ENCODE measurements at places on chromosomes 5 and 9. TPM values are rescaled to one million over a fixed set of nuclear protein-coding genes. Genes with fewer than 3 reads are reported as not detected.

DNA sequence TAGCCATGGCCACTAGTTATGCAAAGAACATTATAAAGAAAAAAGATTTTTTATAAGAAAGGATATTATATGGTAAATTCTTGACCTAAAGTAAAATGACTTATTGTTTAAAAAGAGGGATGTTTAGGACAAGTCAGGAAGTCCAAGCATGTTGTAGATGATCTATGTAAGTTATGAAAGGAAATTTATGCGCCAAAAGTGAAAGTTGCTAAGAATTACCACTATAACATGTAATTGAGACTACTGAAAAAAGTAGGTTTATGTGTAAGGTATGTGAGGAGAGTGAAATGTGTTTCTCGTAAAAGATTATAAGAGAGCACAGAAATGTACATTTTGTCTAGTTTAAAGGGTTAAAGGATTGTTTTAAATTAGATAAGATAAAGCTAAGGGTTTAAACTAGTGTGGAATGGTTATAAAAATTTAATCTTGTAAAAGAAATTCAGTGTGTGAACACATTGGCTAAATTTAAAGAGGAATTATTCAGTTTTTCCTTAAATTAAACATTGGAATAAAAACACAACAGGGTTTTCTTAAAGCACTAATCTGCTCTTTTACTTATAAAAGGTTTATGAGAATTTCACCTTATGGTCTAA lies 1100.4 kb upstream of the EDIL3 start:
- H3K36me3 ChIP-seq, result no peaks in the 10 kb centered on the region
- no peak overlapping the region for H3K27ac ChIP-seq
- no peak overlapping the region for H3K4me3 ChIP-seq

DNA sequence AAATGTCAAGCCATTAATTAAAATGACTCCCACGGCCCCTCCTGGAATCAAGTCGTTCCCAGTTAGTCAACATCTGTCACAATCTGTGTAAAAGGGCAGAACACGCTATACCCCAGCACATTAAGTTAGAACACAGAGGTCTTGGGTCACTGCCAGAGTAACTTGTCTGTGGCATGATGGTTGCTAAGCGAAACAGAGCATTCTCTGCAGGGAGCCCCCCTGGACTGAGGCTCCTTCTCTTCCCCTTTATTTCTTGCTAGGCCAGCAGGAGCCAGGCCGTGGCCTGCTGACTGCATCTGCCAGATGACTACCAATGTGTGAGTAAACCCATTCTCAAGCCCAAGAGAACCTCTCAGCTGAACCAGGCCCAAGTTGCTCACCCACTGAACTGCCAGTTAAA lies 51.9 kb upstream of the ZBED3 start:
- H3K4me1 ChIP-seq, result no peaks in the 10 kb centered on the region
- H3K4me3 ChIP-seq, result no peak overlapping the region

DNA sequence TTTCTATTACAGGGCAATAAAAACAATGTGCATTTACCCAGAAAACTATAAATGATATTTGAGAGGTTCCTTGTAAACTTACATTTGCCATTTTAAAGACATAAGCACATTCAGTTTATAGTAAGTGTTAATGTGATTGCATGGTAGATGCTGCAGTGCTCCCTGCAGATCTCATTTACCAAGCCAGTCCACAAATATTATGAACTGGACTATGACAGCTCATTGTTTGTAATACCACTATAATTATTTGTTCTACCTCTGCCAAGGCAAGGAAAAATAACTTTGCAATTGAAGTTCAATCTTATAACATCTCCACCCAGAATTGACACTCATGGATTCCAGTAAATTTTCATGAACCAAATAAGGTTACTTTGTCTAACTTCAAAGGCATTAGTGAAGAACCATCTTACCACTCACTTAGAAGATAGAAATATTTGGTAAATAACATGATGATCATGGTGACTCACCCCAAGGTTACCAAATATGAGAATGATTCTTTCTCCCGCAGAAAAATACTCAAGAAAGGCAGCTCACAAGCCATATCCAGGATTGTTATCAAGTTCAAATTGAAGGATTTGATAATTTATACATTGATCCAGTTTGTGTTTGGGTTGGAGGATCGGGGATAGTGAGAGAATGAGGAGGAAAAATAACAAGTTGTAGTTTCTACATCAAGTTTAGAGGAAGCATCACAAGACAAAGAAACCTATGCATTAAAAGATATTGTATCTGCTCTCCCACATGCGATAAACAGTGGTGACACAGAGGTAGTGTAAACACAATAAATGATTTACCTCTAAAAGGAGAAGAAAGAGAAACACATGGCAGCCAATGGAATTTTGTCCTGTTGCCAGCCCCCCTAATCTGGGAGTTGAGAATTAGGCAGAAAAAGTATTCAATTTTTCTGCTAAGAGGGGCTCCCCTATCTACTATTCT lies 29.5 kb downstream of the CDH9 start:
- no peaks in the 10 kb centered on the region for H3K27me3 ChIP-seq
- DNase-seq, result no peak
- H3K27ac ChIP-seq, result no peak overlapping the region

- no peak overlapping the region for H3K27ac ChIP-seq
- H3K4me3 ChIP-seq, result no peak overlapping the region
- H3K36me3 ChIP-seq, result no peaks in the 10 kb centered on the region
Observed at GRCh38 chr5:76674330-76675066, 41.4 kb upstream of the F2R start.

DNA sequence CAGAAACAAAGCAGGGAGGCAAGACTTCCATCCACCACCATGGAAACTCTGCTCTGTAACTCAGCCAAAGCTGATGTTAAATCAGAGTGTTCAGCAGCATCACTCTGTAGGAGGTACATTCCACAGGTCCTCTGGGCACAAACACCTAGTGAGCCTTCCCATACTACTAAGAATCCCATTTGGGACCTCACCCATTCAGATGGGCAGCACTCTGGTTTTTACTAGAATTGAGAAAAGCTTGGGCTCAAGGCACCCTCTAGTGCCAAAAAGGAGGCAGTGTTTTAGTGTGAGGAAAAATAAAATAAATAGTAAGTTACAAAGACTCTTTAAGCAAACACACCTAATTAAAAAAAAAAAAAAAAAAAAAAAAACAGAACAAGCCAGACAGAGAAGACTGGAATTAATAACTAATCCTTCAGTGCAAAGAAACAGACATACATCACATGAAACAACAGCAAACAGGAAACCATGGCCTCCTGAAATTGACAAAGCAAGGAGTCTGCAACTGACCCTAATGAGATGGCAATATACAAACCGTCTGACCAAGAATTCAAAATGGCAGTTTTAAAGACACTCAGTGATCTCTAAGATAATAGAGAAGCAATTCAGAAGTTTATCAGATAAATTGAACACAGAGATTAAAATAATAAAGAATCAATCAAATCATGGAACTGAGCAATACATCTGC lies 159.5 kb downstream of the GNA14 start:
- H3K27ac ChIP-seq, result no peak overlapping the region
- no peaks in the 10 kb centered on the region for H3K27me3 ChIP-seq
- no peaks in the 10 kb centered on the region for H3K4me1 ChIP-seq
- H3K36me3 ChIP-seq, result no peaks in the 10 kb centered on the region

The SNAPC4 gene
- total RNA-seq, result 9.4 TPM

The ORM2 gene
- total RNA-seq, result 0.64 TPM

The CNTLN gene
- 3.5 TPM for total RNA-seq

Measured in ascending aorta (tissue), 2 donors.